ENCODE measurements at places on chromosomes 2 and 18.

DNA sequence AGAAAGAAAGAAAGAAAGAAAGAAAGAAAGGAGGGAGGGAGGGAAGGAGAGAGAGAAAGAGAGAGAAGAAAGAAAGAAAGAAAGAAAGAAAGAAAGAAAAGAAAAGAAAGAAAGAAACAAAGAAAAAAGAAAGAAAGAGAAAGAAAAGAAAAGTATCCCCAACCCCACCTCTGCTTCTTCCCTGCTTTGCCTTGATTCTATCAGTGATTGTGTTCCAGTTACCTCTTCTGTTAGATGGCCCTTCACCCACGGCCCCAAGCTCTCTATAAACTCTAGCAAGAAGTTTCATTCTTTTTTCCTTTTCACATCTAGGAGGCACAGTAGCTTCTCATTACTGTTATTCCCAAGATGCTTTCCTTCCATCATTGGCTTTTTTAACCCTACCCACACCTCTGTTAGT is 1097.5 kb upstream of the ZEB2 start:
- DNase-seq: no peak

- no peak for DNase-seq
These were observed 15.7 kb upstream of the PLA2R1 start for GRCh38 chr2:160077912-160078810.

DNA sequence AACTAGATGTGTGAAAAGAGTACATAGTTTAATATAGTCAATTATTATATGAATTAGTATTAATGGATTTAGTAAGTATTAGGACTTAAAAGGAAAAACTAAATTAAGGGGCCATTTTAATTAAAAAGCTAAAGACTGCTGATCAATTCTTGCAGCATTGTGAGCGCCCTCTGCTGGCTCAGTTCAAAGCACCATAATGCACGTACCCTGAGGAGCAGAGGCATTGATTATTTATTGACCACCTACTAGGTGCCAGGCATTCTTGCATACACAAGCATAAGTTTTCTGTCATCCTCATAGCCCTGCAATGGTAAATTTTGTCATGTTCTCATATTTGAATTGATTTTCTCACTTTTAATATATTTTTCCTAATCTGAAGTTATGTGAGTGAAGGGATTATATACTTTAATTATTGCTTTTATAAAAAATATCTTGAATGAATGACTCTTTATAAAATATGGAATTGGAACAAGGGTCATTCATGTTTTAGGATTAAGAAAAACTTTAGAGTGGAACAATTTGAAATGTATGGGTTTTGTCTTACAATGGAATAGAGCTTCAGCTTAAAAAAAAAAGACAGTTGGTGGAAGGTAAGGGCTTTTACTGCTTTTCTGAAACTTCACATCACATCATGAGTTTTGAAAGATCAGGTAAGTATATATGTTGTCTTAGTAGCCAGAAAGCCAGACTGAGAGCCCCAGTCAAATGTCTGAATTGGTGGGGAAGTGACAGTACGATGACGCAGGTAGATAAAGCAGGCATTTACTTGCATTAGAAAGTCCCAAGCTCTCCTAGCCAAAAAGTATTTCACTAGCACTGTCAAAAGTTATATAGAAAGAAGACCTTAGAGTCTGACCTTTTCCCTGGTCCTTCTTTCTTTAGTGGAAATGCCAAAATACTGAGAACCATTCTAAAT is 9.7 kb downstream of the ITGA4 start:
- DNase-seq: peak; percentile 65

- DNase-seq: no peak
These were observed 776.1 kb upstream of the ID2 start for GRCh38 chr2:7905756-7906155.

DNA sequence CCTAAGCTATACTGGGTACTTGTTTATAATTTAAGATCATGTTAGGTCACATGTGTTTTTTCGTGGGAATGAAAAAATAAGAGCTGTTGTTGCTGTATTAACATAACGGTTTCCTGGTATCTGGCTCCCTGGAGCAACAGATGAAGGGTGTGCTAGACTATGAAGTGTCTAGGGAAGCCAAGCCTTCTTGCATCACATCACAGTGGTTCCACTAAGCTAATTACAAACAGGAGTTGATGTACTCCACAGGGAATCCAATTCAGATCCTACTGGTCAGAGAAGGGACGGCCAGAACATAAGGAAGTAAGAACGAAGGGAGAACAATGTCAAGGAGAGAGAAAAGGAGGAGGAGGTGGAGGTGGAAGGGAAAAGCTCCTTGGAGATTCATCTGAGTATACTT is 193.0 kb upstream of the CYP26B1 start:
- DNase-seq: no peak

- DNase-seq: no peak
These were observed 158.9 kb downstream of the VAPA start for GRCh38 chr18:10072671-10073175.

GRCh38 chr2:35185861-35186412 is 1169.6 kb upstream of the CRIM1 start:
- no peak for DNase-seq

DNA sequence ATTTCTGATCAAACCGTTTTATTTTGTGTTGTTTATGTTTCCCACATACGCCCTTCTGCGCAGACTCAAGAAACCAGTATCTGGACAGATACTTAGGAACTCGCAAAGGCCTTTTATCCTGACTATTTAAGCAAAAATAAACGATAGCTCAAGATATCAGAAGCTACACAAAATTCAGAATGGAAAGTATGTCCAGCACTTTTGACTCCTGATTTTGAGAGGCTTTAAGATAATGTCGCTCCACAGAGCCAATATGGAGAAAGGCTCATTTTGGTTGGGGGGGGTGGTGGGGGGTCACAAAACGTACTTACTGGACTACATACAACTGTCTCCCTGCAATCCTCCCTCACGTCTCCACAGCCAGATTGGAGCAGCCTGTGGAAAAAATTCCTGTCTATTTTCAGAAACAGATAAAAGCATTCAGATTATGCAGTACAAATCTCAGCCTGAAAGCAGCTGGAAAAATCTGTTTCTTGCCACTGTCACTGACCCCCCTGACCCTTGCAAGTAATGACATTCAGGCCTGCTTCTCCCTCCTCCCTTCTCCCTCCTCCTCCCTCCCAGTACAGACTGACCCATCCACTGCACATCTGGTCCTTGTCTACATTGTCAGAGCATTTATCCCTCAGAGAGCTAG is 34.9 kb upstream of the LCLAT1 start:
- DNase-seq: no peak

DNA sequence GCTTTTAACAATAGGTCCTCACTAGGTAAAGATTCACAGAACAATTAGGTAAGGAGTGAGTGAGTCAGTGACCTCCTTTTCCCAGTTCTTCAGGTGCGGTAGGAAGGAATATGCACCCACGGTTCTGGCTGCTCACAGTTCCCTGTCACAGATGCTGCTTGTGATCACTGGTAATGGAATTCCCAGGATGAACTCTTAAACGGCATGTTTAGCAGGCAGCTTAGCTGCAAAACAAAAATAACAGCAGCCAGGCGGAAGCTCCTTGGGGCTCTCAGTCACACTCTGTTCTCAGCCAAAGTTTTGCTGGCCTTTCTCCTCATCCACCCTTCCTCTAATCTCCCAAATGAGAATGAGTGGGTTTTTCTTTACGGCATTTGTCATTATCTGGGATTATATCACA is 274.5 kb downstream of the MYT1L start:
- DNase-seq: no peak

- no peak for DNase-seq
These were observed 15.6 kb downstream of the COLEC12 start for GRCh38 chr18:484749-485464.

GRCh38 chr2:127261804-127262406 is 32.0 kb downstream of the ERCC3 start:
- DNase-seq: no peak

DNA sequence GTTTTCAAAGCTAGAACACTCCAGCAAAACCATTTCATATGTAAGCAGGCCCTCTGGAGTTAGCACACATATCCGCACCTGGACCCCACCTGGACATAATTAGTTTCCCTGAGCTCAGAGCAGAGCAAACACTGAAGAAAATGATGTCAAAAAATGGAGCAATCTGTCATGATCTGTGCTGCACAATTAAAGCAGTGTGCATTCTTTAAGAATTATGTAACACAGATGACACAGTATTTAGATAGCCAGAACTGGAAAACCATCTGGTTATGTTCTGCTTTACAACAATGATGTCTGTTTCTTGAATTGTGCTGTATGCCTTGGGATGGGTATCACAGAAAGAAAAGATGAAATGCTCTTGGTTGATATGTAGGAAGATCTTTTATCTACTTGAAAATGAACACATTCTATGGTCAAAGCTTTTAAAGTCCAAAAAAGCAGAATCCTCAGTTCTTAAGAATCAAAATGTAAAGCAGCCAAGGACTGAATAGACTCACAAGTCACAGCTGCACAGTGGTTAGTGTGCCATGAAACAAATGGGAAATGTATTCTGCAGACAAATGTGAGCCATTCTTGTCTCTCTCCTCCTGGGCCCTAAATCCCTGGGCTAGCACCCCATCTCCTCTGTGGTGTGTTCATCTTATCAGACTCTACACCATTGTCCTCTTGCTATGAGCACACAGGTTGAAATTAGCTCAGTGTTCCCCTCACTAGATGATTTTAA is 36.8 kb downstream of the HRH4 start:
- no peak for DNase-seq

- no peak for DNase-seq
These were observed 506 bp downstream of the BMPR2 start for GRCh38 chr2:202376460-202377206.

GRCh38 chr2:31382452-31383120 is 32.0 kb downstream of the XDH start:
- DNase-seq: no peak

DNA sequence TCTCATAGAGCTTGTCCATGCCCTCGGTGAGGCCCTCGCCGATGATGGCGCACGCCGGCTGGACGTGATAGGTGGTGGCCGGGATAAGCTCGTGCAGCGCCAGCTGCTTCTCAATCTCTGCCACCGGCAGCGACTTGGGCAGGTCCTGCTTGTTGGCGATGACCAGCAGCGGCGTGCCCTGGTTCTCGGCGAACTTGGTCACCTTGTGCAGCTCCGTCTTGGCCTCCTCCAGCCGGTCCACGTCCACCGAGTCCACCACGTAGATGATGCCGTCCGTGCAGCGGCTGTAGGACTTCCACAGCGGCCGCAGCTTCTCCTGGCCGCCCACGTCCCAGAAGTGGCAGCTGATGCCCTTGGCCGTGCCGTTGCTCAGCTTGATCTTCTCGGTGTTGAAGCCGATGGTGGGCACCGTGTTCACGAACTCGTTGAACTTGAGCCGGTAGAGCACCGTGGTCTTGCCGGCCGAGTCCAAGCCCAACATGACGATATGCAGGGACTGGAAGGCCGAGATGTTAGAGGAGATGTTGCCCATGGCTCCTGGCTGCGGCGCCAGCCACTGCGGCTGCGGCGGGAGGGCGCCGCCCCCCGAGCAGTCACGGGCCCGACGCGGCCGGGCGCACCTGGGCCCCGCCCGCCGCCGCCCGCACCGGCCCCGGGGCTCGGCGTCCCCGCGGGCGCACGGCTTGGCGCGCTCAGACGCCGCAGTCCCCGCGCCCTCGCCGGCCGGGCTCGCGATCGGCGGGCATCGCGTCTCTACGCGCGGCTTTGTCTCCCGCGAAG is 636 bp downstream of the ARL4C start:
- DNase-seq: no peak

- DNase-seq: no peak
These were observed 927.5 kb downstream of the ERBB4 start for GRCh38 chr2:211611061-211611518.

DNA sequence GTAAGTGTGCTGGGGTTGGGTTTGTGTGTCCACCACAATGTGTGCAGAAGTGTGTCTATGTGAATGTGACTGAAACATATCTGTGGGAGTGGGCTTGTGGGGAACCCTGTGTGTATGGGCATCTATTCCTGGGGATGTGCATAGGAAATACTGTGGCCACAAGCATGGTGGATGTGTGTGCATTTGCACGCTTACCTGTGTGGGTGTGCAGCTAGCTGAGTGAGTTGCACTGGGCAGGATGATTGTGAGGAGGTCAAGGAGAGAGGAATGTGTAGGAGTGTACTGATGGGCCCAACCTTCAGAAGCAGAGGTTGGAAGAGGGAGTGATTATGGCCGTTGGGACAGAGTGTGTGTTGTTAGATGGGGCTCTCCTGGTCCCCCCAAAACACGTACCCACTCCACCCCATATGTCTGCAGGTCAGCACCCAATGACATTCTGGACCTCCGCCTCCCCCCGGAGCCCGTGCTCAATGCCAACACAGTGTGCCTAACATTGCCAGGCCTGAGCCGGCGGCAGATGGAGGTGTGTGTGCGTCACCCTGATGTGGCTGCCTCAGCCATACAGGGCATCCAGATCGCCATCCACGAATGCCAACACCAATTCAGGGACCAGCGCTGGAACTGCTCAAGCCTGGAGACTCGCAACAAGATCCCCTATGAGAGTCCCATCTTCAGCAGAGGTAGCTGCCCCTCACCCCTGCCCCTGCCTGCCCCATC is 1.2 kb downstream of the WNT10A start:
- DNase-seq: no peak

DNA sequence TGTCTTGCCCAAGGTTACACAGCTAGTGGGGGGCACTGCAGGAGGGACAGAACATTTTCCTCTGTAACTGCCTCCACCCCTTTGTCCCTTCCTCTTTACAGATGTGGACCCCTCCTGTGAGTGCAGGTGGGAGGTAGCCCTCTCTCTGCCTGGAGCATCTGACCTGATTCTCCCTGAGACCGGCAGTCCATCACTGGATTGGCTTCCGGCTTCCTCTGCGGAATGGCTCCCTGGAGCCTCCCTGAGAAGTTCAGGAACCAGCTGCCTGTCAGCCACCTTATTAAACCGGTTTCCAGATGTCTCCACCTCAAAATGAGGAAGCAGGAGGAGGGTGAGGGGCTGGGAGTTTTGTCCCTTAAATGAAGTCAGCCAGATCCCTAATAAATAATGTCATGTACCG is 67.3 kb upstream of the TNP1 start:
- no peak for DNase-seq

- DNase-seq: no peak
These were observed 62.5 kb upstream of the BCL2L11 start for GRCh38 chr2:111058264-111058663.

- DNase-seq: no peak
These were observed 430.0 kb downstream of the ZNF516 start for GRCh38 chr18:76064998-76065397.

DNA sequence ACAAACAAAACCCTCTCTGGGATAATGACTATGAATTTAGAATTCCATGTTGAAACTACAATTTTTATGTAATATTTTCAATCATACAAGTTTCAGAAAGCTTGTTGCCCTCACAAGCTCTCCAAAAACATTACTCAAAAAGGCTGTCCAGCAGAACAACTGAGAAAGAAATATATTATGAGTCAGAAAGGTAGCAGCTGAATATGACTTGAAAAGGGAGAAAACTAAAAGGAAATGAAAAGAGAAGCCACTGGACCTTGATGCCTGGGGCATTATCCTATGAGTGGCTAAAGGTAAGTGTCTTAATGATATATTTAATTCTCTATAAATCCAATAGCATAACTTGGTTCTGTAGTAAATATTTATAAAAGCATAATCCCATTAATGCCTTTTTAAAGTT is 61.8 kb downstream of the NXPH2 start:
- DNase-seq: no peak

GRCh38 chr2:11898576-11898975 is 152.1 kb downstream of the LPIN1 start:
- no peak for DNase-seq

GRCh38 chr18:6743999-6744398 is 14.5 kb downstream of the ARHGAP28 start:
- DNase-seq: no peak

- no peak for DNase-seq
These were observed 73.3 kb upstream of the PPP1CB start for GRCh38 chr2:28678175-28678855.

Data from stimulated activated CD8-positive, alpha-beta memory T cell treated with anti-CD3 and anti-CD28 coated beads, Interleukin-4, amount 100 ng/mL, for 4 hours (primary cell).